ENCODE measurements at places on chromosomes 6 and 20.

DNA sequence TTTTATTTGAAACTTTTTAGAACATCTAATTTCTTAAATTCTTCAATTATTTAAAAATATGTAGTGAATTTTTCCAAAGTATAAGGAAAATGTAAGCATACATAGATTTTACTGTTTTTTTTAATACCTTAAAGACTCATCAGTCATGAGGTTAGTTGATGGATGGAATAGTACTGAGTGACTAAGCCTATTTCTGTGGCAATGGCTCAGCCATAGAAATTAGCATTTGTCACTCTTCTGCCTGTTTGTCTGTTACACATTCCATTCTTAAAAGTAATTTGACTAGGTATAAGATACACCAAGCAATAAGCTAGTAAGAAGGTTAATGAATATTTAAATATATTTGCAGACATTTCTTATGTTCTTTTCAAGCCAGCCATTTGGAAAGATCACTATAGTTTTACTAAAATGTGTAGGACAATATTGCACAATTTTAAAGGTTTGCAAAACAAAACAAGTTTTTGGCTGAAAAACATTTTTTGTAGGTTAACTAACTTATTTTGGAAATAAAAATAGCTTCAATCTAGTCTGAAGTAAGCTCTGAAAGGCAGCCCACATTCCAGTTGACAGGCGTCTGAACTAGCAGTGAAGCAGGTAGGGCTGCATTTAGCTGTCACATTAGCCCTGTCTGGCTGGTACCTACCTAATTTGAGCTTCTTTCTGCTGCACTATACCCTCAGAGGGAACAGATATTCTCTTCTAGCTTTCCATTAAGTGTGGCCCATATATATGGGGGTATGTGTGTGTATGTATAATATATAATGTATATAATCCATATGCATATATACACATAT, 385.7 kb downstream of the GRIK2 start:
- DNase-seq, result no peak

- no peak for DNase-seq
These were observed 13.4 kb downstream of the CDS2 start for GRCh38 chr20:5140195-5140594.

- DNase-seq, result no peak
These were observed 548 bp downstream of the GNL1 start for GRCh38 chr6:30555816-30556065.

- DNase-seq, result no peak
These were observed 25.6 kb upstream of the GABRR1 start for GRCh38 chr6:89242574-89243330.

DNA sequence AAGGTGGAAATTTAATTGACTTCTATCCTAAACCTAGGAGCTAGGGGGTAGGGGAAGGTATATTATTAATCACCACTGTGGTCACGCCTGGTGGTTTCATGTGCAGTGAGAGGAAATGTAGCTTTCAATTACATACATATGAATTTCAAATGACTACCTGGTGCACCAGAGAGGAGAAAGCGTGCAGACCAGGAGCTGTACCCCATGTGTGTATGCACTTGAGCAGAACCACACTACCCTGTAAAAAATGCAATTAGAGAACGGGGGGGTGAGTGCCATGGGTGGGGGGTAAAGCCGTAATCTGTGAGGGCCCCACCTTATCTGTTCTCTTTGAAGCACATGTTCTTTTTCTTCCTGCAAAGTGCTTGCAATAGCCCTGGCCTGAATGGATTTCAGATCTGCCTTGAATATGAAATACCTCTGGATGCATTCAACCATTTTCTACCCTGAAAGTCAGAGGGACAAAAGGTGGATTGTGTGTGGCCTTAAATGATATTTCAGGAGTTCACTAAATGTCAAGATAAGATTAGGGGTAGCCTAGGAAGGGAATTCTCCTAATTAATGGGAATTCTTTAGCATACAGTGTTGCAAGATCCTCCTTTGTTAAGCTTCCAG, 30.9 kb upstream of the EDN3 start:
- no peak for DNase-seq

- no peak for DNase-seq
These were observed 19.5 kb downstream of the CDH4 start for GRCh38 chr20:61271312-61272231.

- DNase-seq, result no peak
These were observed 29.8 kb downstream of the SNAI1 start for GRCh38 chr20:50012282-50013263.

DNA sequence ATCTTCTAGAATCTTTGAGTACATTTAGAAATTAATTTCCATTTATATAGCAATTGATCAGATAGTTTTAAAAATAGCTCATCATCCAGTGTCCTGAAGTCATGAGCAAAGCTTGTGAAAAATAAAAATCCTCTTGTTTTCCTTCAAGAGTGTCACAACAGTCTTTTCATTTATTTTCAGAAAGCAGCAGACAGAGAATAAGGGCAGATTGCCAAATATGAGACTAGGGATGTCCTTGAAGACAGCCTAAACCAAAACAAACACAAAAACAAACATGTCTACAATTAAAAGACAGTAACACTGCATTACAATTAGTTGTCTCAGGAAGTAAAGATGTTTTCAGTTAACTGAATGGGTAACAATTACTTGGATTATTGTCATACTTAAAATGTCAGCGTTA, 682.8 kb downstream of the TFAP2A start:
- DNase-seq, result no peak

- no peak for DNase-seq
These were observed 7.2 kb upstream of the PCIF1 start for GRCh38 chr20:45927071-45927878.

- no peak for DNase-seq
These were observed 96.9 kb downstream of the PAK5 start for GRCh38 chr20:9741996-9742395.

DNA sequence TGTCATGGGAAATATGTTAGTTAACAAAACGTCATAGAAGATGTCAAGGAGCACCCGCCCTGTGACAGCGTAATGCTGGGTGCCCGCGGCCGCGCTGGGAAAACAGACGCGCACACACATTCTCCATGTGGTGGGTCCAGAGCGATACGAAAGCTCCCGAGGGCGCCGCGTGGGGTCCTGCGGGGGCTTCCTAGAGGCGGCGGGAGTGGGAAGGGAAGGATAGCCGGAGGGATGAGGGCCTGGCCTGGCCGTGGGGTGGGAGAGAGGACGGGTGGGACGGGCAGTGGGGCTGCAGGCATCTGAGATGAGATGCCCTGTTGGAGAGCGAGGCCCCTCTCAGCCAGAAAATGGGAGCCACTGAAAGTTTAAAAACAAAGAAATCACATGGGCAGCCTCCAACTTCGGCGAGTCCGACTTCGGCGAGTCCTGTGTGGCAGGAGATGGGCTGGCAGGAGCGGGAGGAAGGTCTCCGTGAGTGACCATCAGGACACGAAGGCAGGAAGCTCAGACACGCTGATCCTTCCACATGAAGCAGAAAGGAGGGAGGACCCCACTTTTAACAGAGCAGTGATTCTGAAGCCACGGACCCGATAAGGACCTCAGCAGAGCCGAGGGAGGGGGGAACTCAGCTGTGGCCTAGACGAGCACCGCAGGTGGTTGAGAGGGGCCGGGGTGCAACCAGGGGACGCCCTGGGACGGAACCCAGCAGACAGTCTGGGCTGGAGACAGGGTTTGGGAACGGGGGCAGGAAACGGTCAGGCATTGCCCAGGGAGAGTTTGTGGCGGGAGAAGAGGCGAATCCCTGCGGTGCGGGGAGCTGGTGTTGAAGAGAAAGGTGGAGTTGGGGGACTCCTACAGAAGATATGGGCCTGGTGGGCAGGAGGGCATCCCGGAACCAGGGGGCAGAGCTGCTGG, 114.1 kb upstream of the FRMD1 start:
- no peak for DNase-seq

DNA sequence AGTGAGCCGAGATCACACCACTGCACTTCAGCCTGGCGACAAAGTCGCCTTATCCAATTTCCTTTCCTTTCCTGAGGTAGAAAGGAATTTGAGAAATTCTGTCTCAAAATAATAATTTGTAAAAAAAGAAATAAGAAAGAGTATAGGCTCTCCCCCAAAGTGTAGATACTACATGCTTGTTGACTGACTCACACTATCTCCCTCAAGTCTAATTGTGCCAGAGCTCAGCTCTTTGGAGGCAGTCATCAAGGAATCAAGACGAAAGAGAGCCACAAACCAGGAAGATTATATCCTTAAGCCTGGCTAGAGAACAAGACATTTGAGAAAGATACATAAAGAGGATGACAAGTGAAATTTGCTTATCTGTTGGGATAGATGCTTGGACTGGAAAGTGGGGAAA, 3.7 kb upstream of the FKBPL start:
- no peak for DNase-seq

DNA sequence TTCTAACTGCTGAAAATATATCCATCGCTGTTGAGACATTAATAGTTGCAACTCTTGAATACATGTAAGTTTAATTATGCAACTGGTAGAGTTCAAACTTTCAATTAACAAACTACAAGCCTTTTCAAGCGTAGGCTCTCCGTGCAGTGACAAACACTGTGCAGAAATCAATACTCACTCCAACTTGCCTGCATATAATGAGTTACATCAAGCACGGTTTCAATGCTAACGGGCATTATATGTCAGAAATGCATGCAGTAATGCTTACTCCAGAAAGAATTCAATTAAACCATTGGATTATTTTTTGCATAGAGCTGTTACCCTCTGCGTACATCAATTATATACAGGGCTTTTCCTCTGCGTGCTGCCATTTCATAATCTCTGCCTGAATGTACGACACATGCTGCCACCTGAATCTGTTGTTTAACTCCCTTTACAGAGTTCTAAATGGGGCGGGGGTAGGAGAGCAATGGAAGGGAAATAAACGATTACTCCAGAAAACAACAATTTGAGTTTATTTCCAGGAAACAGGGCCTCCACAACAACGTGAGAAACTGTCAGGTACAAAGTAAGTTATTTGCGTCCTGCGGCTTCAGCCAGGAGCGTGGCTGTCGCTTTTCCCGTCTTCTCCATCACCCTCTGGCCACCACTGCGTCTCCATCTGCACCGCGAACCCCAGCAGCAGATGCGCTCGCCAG, 1.8 kb downstream of the PTPRK start:
- no peak for DNase-seq

- no peak for DNase-seq
These were observed 116.4 kb upstream of the POU3F2 start for GRCh38 chr6:98717988-98718387.

GRCh38 chr20:10328897-10329255, 105.1 kb downstream of the MKKS start:
- no peak for DNase-seq

GRCh38 chr6:133170602-133171001, 70.6 kb upstream of the EYA4 start:
- DNase-seq, result no peak

GRCh38 chr20:48191200-48191599, 405.9 kb upstream of the SULF2 start:
- no peak for DNase-seq

DNA sequence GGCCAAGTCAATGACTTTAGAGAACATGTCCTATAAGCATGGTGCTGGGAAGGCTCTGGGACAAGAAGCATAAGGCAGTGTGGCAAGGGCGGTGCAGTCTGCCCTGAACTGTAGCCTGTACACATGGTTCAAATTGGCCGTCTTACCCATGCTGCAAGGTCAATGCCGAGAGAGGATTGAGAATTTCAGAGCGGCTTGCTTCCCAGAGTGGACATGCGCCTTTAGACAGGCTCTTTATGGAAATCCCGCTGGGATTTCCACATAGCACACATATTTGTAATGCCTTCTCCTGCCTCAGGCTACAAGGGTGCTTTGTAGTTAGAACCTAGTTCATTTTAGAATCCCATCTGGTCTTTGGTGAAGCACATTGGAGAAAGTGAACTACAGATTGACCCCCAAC, 36.1 kb upstream of the CEP162 start:
- no peak for DNase-seq

DNA sequence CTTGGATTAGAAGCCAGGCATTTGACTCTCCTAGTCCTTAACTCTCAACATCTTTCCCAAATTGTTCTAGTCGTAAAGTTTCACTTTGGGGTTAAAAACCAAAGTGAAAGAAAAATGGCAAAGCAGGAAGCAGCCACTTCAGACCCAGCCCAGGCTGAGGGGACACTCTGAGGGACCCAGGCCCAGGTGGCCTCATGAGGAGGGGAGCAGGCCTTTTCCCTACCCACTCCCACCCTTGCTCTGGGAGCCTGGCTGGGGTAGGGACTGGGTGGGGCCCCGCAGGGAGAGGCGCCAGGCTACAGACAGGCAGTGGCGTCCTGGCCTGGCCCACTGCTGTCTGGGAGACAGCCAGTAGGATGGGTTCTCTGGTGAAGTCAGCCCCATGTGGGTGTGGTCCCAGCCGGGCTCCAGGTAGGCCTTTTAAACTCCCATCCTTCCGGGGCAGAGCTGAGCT, 68.7 kb upstream of the MYL9 start:
- no peak for DNase-seq

DNA sequence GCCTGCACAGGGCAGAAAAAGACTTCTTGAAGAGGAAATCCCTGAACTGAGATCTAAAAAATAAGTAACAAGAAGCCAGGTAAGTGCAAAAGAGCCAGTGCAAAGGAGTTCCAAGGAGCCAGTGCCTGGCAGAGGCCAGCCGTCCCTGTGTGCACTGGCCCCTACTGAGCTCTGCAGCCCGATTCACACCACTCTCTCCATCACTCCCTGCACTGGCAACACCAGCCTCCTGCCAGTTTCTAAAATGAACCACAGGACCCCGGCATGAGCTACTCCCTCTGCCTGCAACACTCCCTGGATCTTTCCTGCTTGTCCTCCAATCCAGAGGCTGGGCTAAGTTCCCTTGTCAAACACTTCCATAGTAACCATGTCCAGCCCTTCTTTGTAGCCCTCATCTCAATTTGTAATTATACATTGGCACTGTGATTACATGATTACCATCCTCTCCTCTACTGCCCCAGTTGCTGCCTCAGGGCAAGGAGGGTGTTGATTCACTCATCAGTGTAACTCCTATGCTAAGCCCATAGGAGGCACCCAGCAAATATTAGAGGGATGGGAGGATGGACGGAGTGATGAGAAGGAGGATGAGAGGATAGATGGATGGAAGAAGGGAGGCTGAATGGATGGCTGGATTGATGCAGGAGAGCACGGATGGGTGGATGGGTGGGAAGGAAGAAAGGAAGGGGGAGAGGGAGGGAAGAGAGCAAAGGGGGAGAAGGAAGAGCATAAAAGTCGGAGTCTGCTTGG, 49.3 kb downstream of the SIRPA start:
- no peak for DNase-seq

DNA sequence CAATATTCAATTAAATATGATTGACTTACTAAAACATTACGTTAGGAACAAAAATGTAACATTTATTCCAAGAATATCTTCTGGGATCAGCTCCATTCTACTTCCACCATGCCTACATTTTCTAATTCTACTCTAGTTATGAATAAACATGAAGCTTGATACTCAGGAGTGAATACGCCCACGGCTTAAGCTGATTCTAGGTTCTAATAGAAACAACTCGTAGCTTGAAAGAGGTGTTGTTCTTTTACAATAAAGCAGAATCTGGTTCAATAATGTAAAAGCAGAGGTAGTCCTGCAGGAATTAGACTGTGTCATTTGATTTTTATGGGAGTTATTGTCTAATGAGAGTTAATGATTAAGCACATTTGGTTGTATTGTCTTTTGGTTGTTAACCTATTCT, 107.3 kb upstream of the OLIG3 start:
- DNase-seq, result no peak

Data from T-helper 9 cell (primary cell).